ENCODE measurements at places on chromosomes 6 and 20. TPM values are rescaled to one million over a fixed set of nuclear protein-coding genes. Genes with fewer than 3 reads are reported as not detected.

MED20 gene
- 9.9 TPM for total RNA-seq

C4A gene
- total RNA-seq, result 108 TPM

DEFB132 gene
- total RNA-seq, result not detected

CTAGE9 gene
- total RNA-seq, result not detected

TMEM200A gene
- total RNA-seq, result 0.95 TPM

EDN3 gene
- total RNA-seq, result 1.8 TPM

CCN5 gene
- total RNA-seq, result 15.0 TPM

EBF4 gene
- total RNA-seq, result 30.7 TPM

SPATS1 gene
- not detected for total RNA-seq

LIN28B gene
- not detected for total RNA-seq

SIRPB2 gene
- total RNA-seq, result 6.6 TPM

PPP1R14C gene
- total RNA-seq, result not detected

VSX1 gene
- total RNA-seq, result not detected

SRXN1 gene
- total RNA-seq, result 28.5 TPM

- no peak for DNase-seq
These were observed 14.1 kb upstream of the TENT5A start for GRCh38 chr6:81766482-81767069.

DNA sequence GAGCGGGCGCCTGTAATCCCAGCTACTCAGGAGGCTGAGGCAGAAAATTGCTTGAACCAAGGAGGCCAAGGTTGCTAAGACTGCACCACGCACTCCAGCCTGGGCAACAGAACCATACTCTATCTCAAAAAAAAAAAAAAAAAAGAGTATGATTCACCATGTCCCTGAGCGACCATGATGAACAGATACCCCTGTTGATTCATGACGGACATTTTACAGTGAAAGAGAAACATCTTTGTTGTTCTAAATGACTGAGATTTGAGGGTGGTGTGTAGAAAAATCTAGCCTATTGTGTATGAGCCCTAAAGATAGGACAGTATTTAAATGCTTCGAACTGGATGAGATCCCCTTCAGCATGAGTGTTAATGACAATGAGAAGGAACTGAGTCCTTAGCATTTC lies 32.8 kb downstream of the RBM24 start:
- DNase-seq, result no peak

DNA sequence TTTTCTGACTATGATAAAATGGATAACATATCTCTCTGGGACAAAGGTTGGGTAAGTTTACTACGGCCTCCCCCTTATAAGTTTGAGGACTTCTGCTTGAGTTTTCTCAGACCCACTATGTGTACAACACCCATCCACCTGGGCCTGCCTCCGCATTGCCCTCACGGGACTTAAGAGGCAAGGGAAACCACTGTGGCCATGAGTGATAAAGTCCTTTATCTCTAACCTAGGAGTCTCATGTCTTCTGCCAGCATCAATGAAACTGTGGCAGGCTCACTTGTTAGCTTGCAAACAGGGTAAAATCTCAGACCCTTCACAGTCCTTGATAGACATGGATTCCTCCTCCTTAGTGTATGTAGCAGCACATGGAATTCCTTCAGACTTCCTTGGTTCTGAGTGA lies 173.4 kb upstream of the MYLIP start:
- no peak for DNase-seq

DNA sequence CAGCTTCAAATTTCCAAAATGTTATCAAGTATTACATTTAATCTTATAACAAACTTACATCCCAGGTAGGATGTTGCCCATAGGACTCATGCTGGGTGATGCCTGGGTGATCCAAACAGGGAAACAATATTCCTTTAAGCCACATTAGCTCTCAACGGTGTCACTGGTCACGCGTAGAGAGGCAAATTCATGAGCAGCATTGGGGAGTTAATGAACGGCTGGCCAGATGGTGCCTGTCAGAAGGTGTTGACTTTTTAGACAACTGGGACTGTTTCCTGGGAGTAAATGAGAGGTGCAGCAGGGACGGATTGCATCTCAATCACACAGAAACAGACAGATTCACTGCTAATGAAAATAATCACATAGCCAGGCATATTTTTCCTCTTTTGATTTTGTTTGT lies 83.3 kb upstream of the ID4 start:
- no peak for DNase-seq

DNA sequence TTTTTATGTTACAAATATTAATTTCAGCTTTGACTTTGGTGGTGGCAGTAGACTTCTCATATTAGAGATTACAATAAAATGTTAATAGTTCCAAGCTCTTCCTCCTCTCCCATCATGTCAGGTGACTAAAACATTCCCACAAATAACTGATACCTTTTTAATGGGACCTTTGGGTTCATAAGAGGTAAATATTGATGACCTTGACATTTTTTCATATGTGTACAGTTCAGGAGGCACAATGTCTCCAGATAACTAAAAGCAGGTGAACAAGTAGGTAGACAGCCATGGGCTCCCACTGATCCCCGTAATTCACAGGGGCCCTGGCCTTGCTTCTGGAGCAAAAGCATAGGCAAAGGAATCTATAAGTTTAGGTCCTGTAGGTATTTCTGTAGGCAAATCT lies 317.7 kb downstream of the SOX4 start:
- DNase-seq, result no peak

DNA sequence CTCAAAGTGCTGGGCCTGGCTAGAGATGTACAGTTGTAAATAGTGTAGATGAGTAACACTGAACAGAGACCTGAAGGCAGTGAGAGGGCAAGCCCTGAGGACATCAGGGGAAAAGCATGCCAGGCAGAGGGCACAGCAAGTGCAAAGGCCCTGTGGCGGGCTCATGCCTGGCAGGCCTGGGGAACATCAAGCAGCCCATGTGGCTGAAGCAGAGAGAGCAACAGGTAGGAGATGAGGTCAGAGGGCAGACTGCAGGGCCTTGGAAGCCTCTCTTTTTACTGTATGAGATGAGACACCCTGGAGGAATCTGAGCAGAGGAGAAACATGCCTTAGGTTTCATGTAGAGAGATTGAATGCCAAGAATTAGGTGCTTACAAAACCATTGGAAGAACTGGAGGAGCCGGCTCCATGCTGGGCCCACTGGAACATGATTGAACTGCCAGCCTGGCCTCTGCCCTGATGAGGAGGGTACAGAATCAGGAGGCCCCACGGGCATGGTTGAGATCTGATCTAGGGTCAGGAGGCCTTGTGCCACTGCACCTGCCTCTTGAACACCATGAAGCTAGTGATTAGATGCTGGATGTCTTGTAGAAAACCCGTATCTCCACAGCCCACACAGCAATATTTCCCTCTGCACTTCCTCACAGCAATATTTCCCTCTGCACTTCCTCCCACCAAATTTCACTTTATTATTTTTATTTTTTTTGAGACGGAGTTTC lies 5.9 kb upstream of the HMGA1 start:
- no peak for DNase-seq

GRCh38 chr20:22686097-22686496 lies 101.7 kb upstream of the FOXA2 start:
- no peak for DNase-seq

- no peak for DNase-seq
These were observed 8.7 kb downstream of the CST3 start for GRCh38 chr20:23629017-23629541.

DNA sequence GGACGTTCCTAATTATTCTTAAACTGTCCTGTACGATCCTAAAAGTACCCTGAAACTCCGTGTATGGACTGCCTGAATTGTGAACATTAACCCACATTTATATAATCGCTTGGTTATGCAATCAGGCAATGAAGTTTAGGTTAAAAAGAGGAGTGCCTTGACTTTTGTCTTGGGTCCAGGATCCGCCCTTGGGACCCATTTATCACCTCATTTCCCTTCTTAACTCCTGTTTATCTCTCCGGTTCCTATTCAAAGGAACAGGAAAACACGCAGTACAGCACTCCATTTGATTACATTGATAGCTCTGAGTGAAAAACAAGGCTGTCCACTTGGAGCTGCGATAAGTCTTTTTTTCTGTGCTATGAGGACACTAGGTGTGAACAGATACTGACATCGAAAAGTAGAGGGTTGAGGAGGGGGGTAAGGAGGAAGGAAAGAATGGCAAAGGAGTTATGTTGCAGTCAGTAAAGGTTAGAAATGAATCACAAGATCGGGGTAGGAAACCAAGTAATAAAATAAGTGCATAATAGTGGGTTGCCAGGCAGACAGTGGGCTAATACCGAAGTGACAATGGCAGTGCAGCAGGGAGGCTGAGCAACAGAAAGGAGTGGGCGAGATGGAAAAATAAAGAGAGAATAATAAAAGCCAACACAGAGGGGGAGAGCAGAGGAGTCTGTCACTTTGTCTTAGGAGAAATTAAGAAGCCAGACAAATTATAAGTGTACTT lies 15.9 kb upstream of the PCK1 start:
- DNase-seq, result no peak

- no peak for DNase-seq
These were observed 659.7 kb downstream of the KIF16B start for GRCh38 chr20:15913391-15914025.

DNA sequence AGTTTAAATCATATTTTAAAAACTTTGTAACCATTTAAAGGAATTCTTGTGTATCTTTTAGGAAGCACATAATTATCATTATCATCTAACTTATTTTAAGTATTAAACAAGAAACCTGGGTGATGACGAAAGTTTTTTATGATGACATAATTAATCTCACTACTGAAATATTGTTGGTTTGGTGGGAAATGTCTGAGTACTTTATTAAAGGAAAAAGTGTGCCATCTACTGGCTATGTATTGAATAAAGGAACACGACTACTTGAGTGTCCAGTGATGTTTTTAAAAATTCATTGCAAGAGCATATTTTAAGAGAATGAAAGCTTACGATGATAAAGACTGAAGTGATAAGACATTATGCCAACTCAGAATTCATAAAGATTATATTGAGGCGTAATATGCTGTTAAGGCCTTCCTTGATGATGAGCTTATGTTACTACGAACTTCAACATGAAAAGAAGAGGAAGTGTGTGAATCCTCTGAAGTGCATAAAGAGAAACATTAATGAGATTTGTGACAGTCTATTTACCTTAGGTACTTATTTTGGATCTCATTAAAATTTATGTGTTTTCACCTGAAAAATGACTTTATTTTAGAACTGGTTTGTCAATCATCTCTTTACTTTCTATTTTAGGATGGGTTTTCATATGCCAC lies 12.0 kb upstream of the TRMT11 start:
- DNase-seq, result no peak

- DNase-seq, result no peak
These were observed 128.9 kb downstream of the CLIC5 start for GRCh38 chr6:45886776-45887175.

GRCh38 chr6:161085246-161085645 lies 93.7 kb downstream of the MAP3K4 start:
- no peak for DNase-seq

DNA sequence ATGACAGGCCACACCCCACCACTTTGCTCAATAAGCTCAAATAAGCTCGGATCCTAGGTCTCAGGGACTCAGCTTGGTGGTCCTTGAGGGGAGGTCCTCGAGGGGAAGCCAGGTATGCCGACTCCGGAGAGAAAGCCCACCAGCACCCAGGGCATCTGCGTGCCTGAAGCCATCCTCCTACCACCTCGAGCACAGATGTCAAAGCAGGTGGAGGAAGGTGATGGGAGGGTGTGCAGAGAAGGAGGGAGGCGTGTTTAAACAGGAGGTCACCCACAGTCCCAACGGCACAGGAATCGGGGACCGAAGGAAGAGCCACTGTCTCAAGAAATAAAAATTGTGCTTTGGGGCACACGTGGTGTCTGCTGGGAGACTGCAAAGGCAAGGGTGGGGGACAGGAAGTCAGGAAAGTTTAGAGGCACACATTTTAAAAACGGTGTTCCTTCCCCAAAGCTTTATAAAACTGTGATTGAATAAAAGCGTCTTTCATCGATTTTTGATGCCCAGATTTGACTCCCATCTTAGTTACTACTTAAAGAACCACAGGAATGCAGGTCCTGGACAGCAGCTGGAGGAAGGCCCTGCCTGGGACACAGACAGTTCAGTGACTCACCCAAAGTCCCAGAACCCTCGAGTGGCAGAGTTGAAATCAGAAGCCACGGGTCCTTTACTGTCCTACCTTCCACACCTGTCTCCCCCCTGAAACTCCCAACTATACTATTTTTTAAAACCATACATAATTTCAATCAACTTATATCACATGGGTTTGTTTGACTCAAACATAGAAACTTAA lies 221.0 kb upstream of the PDE10A start:
- no peak for DNase-seq

Measured in sigmoid colon (tissue), 7 donors.